BJ (cell line): ENCODE measurements at places on chromosomes 2 and 18.

- no peak for DNase-seq
Observed at GRCh38 chr18:75173125-75173432, 35.9 kb downstream of the PTGR3 start.

GRCh38 chr2:31053929-31054782, 84.1 kb downstream of the GALNT14 start:
- DNase-seq = no peak

DNA sequence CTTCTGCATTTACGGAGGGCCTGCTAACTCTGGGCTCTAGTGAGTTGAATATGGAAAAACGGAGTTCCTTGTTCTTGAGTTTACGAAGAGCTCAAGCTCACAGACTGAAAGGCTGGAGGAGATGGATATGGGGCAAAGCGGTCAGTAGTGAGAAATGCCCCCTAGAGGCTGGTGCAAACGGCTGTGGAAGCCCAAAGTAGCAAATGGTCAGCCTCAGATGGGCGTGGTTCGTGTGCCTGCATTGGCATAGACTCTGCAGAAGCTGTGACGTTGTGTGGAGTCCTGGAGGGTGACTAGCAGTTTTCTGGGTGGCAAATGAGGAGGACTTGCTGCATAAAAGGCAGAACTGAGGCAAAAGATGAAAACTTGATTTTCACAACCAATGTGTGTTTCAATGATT, 93.6 kb upstream of the TWIST2 start:
- no peak for DNase-seq

GRCh38 chr18:29779096-29779495, 1263.4 kb downstream of the DSC3 start:
- no peak for DNase-seq
